Activated naive CD8-positive, alpha-beta T cell treated with anti-CD3 and anti-CD28 coated beads, Interleukin-2, amount 50 U/mL, for 24 hours (primary cell): ENCODE measurements at places on chromosomes 11 and 22.

GRCh38 chr11:35047179-35047578 lies 91.8 kb upstream of the CD44 start:
- no peak for DNase-seq

- peak; percentile 3 for DNase-seq
Measured at GRCh38 chr11:12159351-12160099, 49.1 kb downstream of the MICAL2 start.

GRCh38 chr22:46589141-46589748 lies 30.9 kb upstream of the GRAMD4 start:
- no peak for DNase-seq

DNA sequence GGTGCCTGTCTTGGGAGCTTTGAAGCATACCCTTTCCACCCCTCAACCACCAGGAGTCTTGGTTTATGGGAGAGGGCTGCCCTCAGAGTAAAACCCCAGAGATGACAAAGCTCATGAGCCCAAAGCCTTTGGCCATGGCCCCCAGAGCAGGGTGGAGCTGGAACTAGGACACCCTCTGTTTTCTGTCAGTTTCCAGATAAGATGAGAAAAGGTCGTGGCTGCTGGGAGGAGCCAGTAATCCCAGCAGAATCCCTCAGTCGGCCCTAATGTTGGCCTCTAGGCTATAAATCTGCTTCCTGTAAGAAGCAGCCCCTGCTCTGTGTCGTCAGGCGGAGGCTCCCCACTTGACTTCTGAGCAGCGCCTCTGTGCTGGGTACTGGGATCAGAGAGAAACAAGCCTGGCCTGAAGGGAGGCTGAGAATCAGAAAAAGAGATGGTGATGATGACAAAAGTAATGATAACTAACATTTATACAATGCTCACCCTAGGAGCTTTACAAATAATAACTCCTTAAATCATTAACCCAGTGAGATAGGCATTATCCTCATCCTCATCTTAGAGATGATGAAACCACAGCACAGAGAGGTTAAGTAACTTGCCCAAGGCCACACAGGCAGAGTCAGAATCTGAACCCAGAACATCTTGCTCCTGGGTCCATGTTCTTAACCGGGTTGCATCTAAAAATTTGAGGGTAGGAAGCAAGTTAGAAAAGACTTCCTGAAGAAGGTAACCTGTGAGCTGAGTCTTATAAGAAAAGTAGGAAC lies 471.4 kb downstream of the SOX6 start:
- no peak for DNase-seq

DNA sequence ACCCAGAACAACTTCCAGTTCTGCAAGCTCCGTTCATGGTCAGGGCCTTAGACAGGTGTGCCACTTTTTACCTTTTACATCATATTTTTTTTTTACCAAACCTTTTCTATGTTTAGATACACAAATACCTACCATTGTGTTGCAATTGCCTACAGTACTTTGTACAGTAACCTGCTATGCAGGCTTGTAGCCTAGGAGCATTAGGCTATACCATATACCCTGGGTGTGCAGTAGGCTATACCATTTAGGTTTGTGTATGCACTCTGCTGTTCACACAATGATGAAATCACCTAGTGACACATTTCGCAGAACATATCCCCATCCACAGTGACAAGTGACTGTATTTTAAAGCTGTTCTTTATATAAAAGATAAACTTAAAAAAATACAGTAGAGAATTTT lies 29.6 kb downstream of the APIP start:
- no peak for DNase-seq
